ENCODE measurements at places on chromosomes 2 and 18.

DNA sequence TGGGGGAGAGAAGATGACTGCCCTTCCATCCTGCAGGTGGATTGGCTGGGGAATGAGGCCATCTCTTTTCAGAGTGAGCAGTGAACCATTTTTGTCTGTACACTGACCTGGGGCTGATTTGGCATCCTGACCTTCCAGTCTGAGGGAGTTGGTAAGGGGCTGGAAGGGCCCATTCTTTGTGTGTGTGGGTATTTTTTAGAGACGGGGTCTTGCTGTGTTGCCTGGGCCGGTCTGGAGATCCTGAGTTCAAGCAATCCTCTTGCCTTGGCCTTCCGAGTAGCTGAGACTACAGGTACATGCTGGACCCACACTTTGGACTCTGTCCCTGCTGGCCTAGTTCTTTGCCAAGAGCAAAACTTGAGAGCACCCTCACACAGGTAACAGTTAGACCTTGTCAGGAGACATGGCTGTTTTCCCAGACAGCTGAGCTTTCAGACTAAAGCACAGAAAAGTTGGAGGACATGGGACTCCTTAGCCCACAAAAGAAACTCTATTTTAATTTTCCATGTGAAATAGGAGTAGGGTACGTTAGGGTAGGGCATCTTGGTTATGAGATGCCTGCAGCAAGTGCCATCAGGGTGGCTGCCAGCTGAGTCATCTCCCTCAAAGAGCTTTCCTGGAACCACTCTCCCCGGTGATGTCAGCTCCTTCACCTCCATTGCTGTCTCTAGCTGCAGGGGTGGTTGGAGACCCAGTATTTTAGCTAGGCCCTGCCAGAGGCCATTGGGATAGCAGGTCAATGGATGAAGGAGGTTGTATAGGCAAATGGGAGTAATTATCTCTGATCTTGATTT is 60.7 kb downstream of the DGKD start:
- DNase-seq, result no peak

GRCh38 chr2:205766779-205767359 is 84.6 kb downstream of the NRP2 start:
- no peak for DNase-seq

DNA sequence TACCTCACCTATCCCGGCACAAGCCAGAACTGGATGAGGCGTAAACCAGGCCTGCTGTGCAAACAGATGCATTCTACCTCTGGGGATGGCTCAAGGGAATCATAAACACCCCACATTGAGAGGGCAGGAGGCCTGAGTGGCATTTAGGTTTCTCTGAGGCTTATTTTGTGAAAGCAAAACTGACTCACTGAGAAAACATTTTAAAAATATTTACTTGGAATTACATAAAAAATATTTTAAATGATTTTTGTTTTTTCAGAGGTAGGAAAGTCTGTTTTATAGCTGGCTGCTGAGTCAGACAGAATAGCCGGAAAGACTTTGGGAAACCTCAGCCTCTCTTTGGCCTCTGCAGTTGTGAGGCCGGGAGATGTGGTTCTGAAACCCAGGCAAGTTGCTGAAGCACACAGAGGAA is 244.1 kb downstream of the NCKAP5 start:
- DNase-seq, result no peak

DNA sequence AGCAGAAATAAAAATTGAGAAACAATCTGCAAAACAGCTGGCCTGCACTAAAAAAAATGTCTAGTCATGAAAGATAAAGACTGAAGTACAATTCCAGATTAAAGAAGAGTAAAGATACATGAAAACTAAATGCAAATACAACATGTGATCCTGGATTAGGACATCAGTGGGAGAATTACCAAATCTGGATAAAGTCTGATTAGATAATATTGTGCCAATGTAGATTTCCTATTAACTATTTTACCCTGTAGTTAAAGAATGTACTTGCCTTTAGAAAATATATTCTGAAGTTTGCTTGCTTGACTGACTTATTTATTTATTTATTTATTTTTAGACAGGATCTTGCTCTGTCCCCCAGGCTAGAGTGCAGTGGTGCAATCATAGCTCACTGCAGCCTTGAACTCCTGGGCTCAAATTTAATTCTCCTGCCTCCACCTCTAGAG is 58.7 kb downstream of the ASXL2 start:
- DNase-seq, result no peak

GRCh38 chr2:158217593-158217992 is 115.9 kb downstream of the UPP2 start:
- no peak for DNase-seq

- no peak for DNase-seq
These were observed 38.7 kb downstream of the MAP4K4 start for GRCh38 chr2:101736233-101736632.

- DNase-seq, result no peak
These were observed 72.4 kb upstream of the CCDC150 start for GRCh38 chr2:196566961-196567666.

DNA sequence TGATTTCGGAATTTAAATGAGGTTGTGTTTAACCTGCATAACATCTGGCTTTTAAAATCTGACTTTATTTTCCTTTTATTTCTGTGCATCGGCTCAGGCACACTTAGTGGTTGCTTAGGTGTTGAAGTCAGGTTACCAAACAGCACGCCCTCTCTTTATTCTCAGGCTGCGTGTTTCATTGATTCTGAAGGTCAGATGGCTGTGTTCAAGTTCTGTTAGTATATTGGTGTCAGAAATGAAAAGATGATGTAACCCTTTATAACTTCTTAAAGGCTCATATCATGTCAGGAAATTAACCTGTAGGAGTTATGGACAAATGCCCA is 246.5 kb downstream of the LDLRAD4 start:
- DNase-seq, result no peak

DNA sequence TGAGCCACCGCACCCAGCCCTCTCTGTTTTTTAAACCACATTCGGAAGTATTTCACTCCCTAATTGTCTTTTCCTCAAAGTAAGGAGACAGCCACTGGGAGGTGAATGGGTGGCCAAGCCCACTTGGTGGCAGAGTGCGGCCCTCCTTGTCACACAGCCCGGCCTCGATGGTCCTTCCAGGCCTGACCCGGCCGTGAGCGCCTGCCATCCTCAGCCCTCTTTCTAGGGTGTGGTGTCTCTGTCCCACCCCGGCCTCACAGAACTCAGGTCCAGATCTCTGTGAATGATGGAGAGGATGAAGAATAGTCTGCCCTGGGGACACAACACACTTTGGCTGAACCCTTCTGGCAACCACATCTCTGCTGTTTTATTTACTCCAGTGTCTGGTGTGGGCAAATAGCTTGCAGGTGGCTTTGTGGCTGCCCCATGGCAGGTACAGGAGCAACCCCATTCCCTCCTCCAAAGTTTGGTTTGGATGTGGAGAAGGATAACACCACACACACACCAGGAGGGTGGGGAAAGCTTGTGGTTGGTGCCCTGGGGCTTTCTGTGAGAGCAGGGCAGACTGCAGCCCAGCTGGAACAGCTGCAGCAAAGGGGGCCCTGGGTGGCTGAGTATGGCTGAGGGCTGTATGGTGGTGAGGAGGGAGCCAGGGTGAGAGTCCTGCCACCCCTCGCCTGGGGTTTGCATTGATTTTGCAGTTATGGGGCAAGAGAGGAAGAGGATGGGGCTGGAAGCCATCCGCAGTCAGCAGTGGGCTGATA is 88.6 kb downstream of the FAM168B start:
- no peak for DNase-seq

- DNase-seq, result no peak
These were observed 1.5 kb downstream of the SPOPL start for GRCh38 chr2:138503087-138503442.

GRCh38 chr2:70202236-70202806 is 11.5 kb upstream of the C2orf42 start:
- no peak for DNase-seq

GRCh38 chr2:235956281-235956970 is 211.8 kb downstream of the GBX2 start:
- no peak for DNase-seq

- DNase-seq, result no peak
These were observed 33.4 kb upstream of the ABCA12 start for GRCh38 chr2:215171796-215172195.

GRCh38 chr18:13943338-13943737 is 28.0 kb upstream of the MC2R start:
- no peak for DNase-seq

DNA sequence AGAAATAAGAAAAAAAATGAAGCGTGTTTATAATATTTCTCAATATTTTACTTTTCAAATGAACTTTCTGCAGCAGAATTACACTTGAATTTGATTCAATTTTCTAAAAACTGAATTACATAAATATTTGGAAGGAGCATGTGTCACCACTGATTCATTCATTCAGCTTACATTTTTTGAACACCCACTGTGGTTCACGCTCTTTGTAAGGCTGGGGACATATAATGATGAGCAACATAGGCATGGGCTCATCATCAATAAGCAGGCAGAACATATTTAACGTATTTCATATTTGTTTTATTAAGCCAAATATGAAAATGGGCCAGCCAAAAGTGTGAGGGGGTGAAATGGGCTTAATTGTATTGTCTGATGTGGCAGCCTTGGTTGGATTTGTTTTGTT is 209.1 kb downstream of the CTNNA2 start:
- no peak for DNase-seq

DNA sequence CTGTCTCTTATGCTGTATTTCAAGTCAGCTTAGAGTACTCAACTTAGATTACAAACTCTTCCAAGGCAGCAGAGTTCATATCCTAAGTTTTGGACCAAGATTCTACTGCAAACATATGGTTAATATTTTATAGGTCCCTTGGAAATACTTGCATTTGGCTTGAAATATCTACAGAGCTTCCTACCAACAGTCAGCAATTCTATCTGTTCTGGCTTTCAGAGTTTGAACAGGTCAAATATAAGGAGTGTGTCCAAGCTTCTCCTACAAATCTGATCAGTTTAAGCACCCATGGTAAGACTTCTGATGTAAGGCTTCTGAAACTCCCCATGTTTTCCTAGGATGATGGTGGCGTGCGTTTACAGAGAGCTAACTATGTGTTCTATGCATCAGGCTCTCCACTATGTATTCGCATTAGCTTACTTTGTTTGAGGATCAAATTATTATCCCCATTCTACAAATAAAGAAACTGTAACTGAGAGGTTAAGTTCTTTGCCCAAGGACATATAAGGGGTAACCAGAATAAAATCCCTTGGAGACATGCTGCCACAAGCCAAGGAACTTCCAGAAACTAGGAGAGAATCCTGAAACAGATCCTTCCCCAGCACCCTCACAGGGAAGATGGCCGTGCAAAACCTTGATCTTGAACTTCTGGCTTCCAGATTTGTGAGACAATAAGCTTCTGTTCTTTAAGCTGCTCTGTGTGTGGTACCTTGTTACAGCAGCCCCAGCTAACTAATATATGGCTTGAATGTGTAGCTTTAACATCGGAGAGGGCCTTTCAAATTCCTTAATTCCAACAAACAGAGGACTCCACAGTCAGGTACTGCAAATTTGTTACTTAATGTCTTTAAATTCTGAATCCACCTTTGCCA is 55.1 kb downstream of the ATP8B1 start:
- DNase-seq, result no peak

DNA sequence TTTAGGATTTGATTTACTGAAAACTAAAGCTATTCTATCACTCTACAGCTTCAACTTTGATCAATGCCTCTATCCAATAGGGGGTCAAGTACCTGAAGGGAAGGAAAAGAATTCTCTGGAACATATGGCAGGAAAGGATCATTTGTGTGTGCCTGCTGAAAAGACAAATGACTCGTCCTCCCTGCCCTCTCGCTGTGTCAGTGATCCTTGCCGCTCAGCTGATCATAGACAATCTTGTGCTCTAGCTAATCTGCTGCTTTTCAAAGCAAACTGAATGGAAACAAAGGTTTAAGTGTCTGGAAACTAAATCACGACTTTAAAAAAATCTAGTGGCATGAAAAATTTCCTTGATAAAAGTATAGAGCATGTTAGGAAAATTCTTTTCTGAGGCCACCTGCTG is 75.6 kb upstream of the CPO start:
- no peak for DNase-seq

DNA sequence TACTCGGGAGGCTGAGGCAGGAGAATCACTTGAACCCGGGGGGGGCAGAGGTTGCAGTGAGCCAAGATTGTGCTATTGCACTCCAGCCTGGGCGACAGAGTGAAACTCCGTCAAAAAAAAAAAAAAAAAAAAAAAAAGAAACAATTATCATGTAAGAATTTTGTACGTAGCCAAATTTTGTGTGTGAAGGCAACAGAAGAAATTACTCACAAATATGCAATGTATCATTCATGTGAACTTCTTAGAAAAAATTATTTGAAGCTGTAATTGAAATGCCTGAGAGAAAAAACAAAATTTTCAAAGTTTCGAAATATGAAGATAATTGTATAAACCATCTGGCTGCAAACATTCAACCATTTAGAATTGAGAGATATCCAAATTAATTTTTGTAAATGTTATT is 204.8 kb upstream of the PARD3B start:
- DNase-seq, result no peak

All from stimulated activated CD4-positive, alpha-beta T cell treated with anti-CD3 and anti-CD28 coated beads, TNF-alpha, amount 100 ng/mL, for 1 hour (primary cell).